ENCODE measurements at places on chromosomes 13 and 19.

GRCh38 chr13:57558051-57558467, 73.5 kb upstream of the PCDH17 start:
- DNase-seq, result peak; percentile 22

- DNase-seq, result no peak
Observed at GRCh38 chr19:51272183-51272810, 21.4 kb downstream of the SIGLECL1 start.

- no peak for DNase-seq
Observed at GRCh38 chr19:31118287-31118955, 230.8 kb downstream of the TSHZ3 start.

GRCh38 chr19:18149596-18149975, 3.4 kb upstream of the PIK3R2 start:
- no peak for DNase-seq

DNA sequence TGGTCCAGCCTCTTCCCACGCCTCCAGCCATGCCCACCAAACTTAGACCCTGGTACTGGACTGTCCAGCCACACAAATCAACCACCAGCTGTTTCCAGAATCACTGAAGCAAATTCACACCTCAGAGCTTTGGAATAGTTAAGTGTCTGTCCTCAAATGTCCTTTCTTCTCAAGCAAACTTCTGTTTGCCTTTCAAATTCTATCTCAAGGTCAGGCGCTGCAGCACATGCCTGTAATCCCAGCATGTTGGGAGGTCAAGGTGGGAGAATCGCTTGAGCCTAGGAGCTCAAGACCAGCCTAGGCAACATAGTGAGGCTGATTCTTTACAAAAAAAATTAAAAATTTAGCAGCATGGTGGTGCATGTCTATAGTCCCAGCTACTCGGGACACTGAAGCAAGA, 19.4 kb upstream of the PRODH2 start:
- no peak for DNase-seq

DNA sequence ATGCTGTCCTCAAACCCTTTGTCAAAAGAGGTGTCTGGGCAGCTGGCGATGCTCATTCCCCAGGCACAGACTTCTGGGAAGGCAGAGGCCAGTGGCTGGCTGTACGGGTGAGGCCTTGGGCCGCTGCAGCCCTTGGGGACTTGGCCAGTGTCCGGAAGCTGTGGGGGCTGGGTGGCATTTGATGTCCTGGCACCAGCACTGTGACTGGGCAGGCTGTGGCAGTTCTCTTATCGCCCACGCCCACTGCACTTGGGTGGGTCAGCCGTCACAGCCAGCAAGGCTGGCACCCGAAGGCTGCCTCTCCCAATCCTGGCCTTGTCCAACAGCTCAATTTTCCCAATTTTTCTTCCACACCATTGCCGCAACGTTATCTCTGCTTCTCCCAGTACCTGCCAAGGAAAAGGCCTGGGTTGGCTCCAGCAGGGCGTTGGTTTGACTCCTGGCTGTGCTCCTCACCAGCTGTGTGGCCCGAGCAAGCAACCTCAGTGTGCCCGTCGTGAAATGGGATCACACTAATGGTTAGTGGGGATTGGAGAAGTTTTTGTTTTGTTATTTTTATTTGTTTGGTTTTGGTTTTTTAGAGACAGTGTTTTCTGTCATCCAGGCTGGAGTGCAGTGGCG, 12.7 kb upstream of the SLC44A2 start:
- DNase-seq, result no peak

DNA sequence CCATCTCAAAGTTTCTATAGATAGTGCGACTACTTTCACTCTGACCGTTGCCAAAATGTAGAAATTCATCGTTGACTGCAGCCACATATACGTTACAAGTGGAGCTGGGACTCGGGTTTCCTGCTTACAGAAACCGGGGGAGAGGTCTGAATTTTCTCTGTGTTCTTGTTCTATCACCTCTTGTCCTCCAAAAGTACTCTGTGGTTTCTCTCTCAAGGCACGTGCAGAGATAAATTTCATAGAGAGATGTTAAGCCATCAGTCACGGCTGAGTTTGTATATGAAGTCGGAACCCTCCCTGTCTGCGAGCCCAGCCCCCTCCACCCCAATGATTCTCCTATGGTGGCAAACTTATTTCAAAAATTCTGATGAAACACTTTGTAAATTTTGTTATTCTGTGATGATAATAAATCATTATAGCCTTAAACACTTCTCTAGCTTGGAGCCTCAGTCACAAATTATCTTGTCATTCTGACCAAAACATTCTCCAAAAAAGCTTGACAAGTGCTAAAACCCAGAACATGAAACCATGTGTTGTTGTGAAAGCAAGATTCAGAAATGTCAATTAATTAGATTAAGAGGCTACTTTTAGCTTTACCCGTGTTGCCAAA, 87.5 kb downstream of the TSHZ3 start:
- DNase-seq, result no peak

- no peak for DNase-seq
Observed at GRCh38 chr19:7596211-7596937, 711 bp downstream of the CAMSAP3 start.

DNA sequence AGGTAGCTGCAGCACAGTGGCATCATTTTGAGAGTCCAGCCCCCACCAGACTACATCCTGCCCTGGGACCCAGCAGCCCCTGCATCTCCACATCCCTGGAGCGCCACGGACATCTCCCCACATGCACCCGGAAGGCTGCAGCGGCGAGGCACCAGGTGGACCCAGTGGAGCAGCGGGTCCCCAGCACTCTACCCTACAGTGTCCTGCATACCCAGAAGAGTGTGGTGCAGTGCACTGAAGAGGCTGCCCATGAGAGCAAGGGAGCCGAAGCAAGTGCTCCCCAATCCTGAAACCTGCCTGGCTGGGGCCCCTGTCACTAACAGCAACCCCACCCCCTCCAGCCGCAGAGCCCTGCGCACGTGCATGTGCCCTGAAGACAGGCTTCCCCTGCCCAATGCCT, 21.3 kb upstream of the SLC7A9 start:
- no peak for DNase-seq

- DNase-seq, result peak; percentile 61
Observed at GRCh38 chr19:32339988-32340874, 5.2 kb upstream of the ZNF507 start.

GRCh38 chr13:98890925-98891324, 86.9 kb downstream of the DOCK9 start:
- no peak for DNase-seq

GRCh38 chr13:75847588-75847987, 211.5 kb downstream of the LMO7 start:
- no peak for DNase-seq

- DNase-seq, result no peak
Observed at GRCh38 chr19:17499648-17500446, 11.6 kb upstream of the PGLS start.

GRCh38 chr13:38045278-38046048, 175.9 kb upstream of the TRPC4 start:
- DNase-seq, result peak; percentile 37

GRCh38 chr13:73428137-73428536, 369.3 kb downstream of the KLF5 start:
- DNase-seq, result no peak

- no peak for DNase-seq
Observed at GRCh38 chr13:99396446-99396845, 89.2 kb upstream of the GPR183 start.

- DNase-seq, result no peak
Observed at GRCh38 chr19:54572696-54573311, 786 bp upstream of the LILRA2 start.

DNA sequence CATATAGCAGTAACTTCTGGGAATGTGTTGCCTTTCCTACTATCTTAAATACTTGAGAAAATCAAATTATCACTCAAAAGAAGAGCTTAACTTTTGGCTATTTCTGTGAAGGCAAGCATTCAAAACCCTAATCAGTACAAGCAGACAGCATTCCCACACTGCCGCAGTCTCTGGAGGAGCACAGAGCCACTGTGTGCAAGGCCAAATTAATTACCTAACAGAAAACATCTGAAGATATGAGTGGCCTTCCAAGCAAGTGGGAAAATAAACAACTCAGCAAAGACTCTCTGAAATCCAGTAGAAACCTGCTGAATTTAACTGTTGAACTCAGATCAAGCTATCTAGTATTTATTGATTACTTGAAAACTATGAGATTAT, 68.2 kb downstream of the COL4A1 start:
- no peak for DNase-seq

Data from HEK293T (cell line).